ENCODE measurements at places on chromosomes 6 and 20. TPM values are rescaled to one million over a fixed set of nuclear protein-coding genes. Genes with fewer than 3 reads are reported as not detected.

GRCh38 chr6:92339936-92340640, 1079.3 kb downstream of the EPHA7 start:
- no peak for DNase-seq

GRCh38 chr6:170026751-170027646, 263.9 kb downstream of the DLL1 start:
- DNase-seq = no peak

- no peak for DNase-seq
These were observed 126.7 kb upstream of the TRAF3IP2 start for GRCh38 chr6:111732390-111732789.

DNA sequence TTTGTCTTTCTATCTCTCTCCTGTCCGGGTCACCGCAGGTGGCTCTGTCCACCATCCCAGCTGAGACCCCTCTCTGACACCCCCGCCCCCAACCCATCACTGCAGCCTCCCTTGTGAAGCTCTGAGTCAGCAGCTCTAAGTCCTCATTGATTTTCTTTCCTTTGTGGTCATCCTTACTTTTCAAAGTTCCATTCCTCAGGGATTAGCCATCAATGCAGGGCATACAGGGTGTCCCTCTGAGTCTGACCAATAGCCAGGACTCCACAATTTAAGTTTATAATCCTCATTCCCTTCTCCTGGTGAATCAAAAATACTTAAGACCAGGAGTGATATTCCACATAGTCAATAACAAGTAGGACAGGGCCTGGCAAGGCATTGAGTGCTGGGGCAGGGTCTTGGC, 333.3 kb upstream of the CNR1 start:
- no peak for DNase-seq

GRCh38 chr6:26249707-26249956, 115.4 kb upstream of the BTN3A2 start:
- no peak for DNase-seq

The HLA-A gene
- 1,592 TPM for total RNA-seq

DNA sequence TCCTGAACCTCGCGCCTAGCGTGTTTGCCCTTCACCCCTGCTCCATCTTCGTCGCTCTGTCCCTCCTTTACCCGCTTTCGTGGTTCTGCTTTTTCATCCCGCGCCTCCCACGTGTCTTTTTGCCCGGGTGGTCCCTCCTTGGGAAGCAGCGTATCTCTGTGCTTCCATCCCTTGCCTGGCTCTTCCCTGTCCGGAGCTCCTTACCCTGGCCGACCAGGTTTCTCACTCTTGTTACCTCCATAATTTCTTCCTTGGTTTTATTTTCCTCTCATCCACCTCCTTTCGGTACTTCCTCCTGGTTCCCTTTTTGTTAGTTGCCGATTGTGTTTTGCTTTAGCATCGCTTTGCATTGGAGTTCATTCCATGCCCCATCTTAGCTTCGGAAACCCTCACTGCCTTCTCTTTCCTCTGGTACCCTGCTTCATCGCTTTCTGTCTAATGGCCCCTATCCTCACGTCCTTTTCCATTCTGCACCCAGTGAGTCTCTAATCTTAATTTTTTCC, 735 bp downstream of the FAM135A start:
- no peak for DNase-seq

DNA sequence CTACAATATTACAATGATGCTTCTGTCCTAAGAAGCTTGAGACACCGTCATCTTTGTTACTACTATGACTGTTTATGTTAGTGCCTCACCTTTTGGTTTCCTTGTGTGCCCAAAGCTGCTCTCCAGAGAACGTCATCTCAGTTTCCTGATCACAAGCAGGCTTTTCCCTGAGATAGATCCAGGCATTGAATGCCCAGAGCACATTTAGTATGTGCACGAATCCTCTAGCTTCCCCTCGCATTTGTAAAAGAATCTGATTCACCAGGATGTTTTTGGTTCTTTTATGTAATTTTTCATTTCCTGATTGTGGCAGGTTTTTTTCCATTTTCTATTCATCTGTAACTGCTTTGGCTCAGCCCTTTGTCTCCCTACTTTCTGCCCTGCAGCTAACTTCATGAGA, 100.2 kb upstream of the TMEM181 start:
- no peak for DNase-seq

GRCh38 chr20:25547063-25547462, 38.3 kb downstream of the NINL start:
- no peak for DNase-seq

GRCh38 chr20:58628491-58629214, 22.4 kb upstream of the STX16 start:
- DNase-seq = no peak

Measured in activated B cell treated with CpG ODN at 0.5 μM for 24 hours (primary cell).